Esophagus muscularis mucosa (tissue), 4 donors: ENCODE measurements at places on chromosomes 1 and 21.

DNA sequence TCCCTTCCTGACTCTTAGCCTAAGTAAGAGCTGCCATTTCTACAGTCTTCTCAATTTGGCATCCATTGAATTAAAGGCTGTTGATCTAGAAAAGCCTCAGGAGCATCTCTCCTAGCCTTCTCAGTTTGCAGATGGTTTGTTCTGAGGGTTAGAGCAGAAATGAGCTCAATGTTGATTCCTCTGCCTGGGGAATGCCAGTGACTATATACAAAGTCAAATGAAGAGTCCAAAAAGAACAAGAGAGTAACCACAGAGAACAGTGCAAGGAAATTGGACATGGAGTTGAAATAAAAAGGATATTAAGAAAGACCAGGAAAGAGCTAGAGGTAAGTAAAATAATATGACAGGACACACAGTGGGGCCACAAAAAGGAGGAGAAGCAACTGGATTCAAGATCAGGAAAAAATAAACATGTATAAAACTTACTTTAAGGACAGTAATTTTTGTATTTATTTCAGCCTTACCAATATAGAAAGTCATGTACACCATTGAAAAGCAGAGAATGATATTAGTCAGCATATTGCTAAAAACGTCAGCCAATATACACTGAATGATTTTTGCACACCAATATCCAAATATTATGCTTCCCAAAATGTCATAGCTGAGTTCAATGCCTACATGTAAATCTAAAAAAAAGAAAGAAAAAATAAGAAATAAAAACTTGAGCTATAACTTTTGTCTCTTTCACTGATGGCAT is 21.3 kb downstream of the SLC9C2 start:
- no peak for DNase-seq

DNA sequence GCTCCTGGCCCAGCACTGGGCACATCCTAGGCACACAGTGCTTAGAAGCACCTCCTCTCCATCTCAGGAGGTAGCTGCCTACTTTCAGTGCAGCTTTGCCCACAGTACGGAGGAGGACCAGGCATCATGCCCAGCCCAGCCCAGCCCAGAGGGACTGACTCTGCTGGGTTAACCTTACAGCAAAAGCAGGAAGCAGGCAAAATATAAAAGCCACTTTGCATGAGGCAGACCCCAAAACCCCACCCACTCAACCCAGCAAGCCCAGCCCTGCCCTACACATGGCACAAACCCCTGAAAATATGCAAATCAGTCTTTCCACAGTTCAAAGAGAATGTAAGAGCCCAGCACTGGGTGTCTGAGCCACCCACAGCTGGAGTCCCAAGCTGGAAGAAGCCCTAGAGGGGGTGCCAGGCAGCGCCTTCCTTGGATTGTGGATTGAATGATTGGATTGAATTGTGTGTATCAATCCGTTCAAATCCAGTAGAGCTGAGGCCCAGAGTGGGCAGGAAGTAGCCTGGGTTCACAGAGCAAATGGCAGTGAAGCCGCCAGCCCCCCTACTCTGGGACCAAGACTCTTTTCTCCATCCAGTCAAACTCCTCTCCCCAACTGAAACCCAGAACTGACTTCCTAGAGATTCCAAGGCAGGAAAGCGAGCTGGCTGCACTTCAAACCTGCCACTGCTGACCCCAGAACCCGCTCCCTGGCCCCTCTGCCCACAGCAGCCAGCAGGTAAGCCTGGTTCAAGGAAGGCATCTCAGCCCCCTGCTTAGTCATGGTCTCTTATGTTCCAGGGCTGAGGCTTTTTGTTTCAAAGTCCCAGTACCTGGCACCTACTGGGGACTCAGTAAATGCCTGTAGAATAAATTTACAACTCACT is 117.7 kb downstream of the LACTBL1 start:
- DNase-seq = no peak

- no peak for DNase-seq
Observed at GRCh38 chr1:228085287-228085951, 2.9 kb downstream of the ARF1 start.

- no peak for DNase-seq
Observed at GRCh38 chr1:203052601-203053000, 26.3 kb downstream of the PPFIA4 start.

- DNase-seq = no peak
Observed at GRCh38 chr1:10601342-10602070, 126.8 kb downstream of the PEX14 start.

- no peak for DNase-seq
Observed at GRCh38 chr1:201500670-201501120, 6.2 kb downstream of the CSRP1 start.

GRCh38 chr1:41045740-41046139 is 24.2 kb upstream of the SLFNL1 start:
- DNase-seq = no peak

- no peak for DNase-seq
Observed at GRCh38 chr1:107689159-107689558, 275.8 kb downstream of the VAV3 start.
